ENCODE measurements at places on chromosomes 5 and 9.

DNA sequence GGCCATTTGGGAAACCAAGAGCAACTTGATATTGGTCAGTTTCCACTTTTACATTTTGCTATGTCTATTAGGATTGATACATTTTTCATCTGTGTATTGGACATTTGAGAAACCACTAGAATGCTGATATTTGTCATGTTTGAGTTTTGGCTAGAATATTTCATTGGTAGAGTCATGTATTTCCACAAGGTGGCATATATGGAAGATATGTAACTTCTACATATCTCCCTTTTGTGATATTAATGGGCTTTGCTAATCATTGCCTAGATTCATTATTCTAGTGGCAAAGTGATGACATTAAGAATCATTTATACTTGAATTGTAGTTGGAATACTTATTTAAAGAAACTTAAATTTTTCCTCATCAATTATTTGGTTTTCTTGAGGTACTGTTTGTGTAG, 692.9 kb upstream of the EDIL3 start:
- DNase-seq: no peak

DNA sequence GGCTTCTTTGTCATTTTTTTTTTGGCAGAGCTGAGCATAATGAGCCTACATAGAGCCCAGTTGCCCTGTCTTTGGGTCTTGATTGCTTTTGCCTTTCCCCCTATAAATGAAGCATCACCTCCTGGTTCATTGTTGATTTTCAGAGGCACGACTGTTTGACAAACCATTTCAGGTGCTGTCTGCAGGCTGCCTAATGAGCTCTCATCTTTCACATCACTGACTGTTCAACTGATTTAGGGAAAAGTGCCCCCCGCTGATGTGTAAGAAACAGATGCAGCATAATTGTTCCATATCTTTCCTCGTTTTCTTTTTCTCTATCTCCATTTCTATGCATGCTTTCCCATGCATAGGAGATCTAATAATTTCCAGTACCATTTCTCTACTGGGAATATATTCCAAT, 338.6 kb downstream of the TMEM38B start:
- DNase-seq: no peak

- no peak for DNase-seq
These were observed 5.3 kb downstream of the PRXL2C start for GRCh38 chr9:96649620-96650324.

DNA sequence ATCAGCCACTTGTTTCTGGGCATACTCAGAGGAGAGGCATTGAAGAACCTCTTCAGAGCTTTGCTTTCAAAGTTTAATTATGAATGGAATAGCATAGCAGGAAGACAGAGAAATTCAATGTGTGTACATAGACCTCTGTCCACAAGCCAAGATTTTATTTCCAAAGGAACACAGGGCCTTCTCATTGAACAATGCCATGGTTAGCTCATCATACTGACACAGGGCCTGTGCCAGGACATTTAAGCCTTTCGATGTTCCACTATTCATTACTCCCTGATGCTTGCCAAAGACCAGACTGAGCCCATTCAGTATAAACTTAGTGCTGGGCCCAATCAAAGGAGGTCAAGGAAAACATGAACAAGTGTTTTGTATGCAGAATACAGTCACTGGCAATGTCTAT, 280.8 kb downstream of the FBXL17 start:
- no peak for DNase-seq

GRCh38 chr9:111271481-111272080, 58.4 kb downstream of the OR2K2 start:
- DNase-seq: no peak

DNA sequence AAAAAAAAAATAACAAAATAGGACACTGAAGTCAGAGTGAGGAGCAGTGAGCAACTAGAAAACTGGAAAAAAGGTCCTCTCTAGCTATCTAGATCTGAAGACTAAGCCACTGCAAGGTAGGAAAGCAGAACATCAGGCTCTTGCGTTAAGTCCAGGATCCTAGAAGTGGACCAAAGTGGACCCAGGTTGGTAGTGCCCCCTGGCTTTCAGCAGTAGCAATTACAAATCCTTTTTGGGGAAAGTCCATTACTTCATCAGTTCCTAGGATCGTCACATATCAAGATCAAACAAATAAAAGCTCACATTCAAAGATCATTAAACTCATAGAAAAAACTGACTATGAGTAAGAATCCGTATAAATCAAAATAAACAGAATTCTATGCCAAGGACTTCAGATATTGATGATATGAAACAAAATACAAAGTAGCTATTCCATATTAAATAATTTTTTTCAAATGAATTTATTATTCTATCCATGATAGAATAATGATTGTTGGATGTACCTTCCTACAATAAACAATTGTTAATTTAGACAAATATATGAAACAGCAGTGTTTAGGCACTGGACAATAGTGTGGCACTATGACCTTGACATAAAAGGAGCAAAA, 6.5 kb upstream of the RICTOR start:
- no peak for DNase-seq

DNA sequence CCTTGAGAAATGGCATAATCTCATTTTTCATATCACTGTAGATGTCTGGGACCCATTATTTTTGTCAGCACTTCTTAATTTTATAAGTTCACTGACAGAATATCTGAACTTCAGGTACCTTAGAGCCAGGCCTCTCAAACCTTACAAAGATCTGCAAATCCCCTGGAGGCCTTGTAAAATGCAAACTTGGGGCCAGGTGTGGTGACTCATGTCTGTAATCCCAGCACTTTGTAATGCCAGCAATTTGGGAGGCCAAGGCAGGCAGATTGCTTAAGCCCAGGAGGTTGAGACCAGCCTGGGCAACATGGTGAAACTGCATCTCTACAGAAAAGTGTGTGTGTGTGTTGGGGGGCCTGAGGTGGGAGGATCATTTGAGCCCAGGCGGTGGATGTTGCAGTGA, 30.8 kb downstream of the RASGRF2 start:
- DNase-seq: no peak

- DNase-seq: no peak
These were observed 418.8 kb downstream of the KDM4C start for GRCh38 chr9:7176561-7176960.

- DNase-seq: no peak
These were observed 77.4 kb upstream of the C5orf46 start for GRCh38 chr5:147983742-147984141.

DNA sequence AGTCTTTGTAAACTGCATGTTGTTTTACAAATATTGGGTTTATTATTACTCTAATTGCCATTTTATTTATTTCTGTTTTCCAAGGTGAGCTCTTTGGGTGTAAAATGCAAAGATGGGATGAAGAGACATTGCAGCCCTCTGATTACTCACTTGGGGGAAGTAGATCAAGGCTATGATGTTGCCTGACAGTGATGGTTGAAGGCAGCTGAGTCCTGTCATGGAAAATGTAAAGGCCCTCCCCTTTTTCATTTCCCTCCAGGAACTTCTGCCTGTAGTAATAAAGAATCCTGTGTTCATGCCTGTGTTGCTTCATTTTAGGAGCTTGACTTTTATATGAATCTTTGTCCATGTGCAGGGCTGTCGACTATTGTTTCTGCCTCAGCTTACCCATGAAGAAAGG, 605.4 kb upstream of the CLINT1 start:
- DNase-seq: no peak

DNA sequence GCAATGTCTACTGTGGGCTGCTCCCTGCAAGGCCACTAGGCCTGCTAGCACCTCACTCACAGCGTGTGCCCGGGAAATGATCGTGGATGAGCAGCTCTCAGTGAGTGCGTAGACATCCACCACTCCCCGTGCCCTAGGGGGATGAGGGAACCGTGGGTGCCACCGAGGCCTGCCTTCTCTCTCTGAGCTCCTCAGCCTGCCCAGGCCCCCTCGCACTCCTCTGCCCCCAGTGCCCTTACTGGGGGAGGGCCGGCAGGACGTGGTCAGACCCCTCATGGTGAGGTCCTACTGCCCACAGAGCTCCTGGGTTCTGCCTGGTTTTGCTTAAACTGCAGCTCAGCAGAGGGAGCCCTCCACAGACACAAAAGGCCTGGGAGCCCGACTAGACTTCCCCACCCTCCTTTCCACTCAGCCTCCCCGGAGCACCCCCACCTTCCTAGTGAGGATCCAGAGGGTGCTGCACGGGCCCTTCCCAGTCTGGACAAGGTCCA, 220.0 kb downstream of the CACNA1B start:
- DNase-seq: no peak

GRCh38 chr5:81167078-81167477, 66.0 kb upstream of the CKMT2 start:
- no peak for DNase-seq

DNA sequence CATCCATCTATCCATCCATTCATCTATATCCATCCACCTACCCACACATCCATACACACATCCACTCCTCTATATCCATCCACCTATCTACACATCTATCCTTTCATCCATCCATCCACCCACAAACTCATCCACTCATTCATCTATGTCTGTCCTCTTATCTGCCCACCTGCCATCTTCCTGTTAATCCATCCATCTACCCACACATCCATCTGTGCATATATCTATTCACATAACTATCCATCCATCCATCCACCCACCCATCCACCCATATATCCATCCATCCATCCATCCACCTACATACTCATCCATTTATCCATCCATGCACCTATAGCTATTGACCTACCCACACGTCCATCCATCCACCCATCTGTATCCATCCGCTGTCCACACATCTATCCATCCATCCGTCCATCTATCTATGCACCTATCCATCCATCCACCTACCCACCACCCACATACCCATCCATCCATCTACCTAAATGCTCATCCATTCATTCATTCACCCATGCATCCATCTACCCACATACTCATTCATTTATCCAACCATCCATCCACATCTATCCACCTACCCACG, 182.1 kb upstream of the TBC1D2 start:
- no peak for DNase-seq

DNA sequence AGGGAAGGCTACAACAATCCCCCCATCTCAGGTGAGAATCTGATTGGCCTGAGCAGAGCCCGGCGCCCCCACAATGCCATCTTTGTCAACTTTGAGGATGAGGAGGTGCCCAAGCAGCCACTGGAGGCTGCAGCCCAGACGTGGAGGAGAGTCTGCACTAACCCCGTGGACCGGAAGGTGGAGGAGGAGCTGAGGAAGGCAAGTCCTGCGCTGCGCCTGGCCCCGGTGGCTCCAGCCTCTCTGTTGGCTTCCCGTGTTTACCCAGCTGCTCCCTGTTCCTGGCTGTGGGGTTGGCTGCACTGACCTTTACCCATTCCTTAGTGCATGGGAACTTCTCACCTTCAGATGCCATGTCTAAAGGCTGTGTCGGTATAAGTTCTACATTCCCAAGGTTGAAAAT, 11.0 kb upstream of the CEL start:
- DNase-seq: no peak

DNA sequence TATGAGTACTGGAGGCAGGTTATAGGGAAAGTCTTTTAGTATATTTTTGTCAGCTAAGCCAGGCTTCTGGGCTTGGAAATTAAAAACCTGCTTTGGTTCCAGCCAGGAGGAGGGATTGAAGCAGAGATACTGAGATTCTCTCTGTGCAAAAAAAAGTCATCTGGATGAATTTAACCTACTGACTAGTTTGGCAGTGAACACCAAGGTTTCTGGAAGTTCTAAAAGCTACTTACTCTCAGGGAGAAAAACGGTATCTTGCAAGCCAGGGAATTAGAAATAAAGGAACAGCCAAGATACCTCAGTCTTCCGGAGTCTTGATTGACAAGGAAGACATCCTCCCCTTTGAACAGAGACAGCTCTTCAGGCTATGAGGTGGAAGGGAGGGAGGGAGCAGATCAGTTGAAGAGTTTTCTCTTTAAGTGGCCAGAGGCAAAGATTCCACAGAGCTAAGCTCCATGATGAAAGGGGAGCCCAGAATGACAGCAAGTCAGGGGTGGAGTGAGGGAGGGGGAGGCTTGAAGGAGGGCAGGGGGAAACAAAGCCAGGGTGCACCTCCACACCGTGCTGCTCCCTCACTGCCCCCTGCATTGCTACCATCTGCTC, 8.3 kb upstream of the ZBTB34 start:
- no peak for DNase-seq

All from activated T-cell treated with anti-CD3 and anti-CD28 coated beads for 1 hour (primary cell).